Cardiac septum (tissue), 1 donor: ENCODE measurements at places on chromosomes 4 and X.

DNA sequence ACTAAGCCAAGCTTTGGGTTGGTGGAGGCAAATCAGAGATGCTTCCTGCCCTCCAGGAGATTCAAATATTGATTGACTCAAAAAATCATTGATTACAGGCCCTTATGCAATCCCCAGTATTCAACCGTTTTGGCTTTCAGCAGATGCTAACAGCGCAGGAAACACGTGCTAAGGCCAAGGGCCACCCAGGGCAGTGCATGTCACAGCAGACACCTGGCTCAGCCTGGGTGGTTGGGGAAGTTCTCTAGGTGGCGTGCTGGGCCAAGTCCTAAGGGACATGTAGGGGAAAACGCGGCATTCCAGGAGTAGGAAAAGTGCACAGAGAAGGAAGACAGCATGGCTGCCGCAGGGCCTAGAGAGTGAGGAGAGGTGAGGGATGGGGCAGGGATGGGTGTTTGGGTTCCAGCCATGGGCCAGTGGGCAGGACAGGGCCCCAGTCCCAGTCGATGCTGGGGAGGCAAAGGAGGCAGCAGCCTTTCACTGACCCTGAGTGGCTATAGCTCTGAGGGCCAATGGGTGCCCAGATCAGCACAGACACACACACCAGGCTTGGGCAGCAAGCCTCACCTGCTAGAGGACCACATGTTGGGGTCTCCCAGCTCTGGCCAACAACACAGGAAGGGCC, 239.1 kb downstream of the EVC2 start:
- peak; percentile 71 for DNase-seq

- no peak for DNase-seq
Measured at GRCh38 chr4:114495471-114495928, 103.1 kb upstream of the UGT8 start.

DNA sequence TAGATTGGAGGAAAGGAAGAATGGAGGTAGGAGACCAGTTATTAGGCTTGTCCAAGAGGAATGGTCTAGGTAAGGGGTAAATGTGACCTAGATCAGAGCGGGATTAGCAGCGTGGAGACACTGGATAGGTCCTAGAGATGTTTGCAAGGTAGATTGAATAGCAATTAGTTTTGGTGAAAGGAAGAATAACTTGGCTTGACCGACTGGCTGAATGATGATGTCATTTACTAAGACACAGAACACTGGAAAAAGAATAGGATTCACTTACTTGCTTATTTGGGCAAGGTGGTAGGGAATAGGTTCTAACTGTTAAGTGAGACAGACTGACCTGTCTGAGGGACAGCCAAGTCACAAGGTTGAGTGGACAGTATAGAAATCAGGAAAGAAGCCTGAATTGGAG, 71.3 kb downstream of the VEGFC start:
- DNase-seq: no peak

- DNase-seq: no peak
Measured at GRCh38 chr4:78166622-78167021, 109.5 kb downstream of the FRAS1 start.

- DNase-seq: no peak
Measured at GRCh38 chr4:144644368-144645101, 1.4 kb upstream of the HHIP start.

DNA sequence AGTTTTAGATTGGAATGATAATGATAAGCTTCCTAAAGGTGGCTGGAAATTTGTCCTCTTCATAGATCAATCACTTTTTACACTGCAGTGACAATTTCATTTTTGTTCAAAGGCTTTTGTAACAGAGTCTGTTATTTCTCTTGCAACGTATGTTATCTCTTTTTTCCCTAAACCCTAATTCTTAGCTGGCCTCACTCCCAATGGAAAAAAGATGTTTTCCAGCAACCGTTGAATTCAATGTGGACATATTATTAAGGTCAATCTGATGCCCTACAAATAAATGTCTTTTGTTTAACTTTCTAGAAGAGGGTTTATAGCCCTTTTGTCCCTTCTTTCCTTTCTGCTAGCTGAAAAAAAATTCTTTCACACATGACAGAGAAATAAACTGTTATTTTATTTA, 192.7 kb upstream of the NWD2 start:
- DNase-seq: no peak

- no peak for DNase-seq
Measured at GRCh38 chr4:3809451-3810110, 43.4 kb downstream of the ADRA2C start.

DNA sequence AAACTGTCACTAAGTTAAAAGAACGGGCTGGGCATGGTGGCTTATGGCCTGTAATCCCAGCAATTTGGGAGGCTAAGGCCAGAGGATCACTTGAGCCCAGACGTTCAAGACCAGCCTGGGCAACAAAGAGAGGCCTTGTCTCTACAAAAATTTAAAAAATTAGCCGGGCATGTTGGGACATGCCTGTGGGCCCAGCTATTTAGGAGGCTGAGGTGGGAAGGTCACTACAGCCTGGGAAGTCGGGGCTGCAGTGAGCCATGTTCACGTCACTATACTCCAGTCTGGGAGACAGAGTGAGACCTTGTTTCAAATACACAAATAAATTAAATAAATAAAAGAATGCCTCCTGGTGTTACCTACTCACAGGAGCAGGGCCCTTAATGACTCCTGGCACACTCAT, 69.5 kb downstream of the APBB2 start:
- no peak for DNase-seq

GRCh38 chr4:17788956-17789355, 7.5 kb upstream of the FAM184B start:
- DNase-seq: no peak

- no peak for DNase-seq
Measured at GRCh38 chr4:56388306-56388705, 1.0 kb upstream of the AASDH start.

DNA sequence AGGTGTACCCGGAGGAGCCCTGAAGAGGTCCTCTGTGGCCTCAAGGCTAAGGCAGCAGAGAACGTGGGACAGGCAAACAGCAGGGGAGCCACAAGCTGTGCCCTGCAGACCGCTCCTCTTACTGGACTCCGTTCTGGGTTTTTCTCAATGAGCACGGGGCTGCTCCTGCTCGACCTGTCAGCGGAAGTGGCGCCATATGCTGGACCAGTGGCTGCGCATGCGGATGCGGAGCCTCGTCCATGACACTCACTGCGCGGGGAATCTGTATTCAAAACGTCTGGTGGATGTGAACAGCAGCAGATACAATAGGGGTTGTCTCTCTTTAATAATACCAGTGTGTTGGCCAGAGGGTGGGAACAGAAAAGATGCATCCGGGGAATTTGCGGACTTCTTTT, 29.5 kb downstream of the REELD1 start:
- DNase-seq: no peak

GRCh38 chrX:45632506-45632905, 431.8 kb upstream of the DIPK2B start:
- no peak for DNase-seq

GRCh38 chrX:115372152-115372551, 82.6 kb downstream of the LUZP4 start:
- DNase-seq: no peak

DNA sequence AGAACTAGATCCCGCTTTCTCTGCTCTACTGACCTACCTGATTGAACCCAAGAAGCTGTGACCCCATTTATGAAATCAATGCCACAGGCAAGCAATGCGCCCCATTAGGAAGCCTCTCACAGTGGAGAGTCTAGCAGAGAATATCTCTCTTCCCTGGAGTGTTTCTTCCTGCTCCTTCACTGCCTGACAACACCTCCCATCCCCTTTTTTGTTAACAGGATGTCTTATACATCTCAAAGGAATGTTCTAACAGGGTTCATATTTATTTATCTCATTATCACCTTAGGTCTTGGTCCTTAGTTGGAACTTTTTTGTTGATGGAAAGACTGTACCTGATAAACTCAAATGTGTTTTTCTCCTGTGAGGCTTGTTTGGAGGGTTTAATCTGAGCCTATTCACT, 35.5 kb downstream of the SLIT2 start:
- no peak for DNase-seq

GRCh38 chr4:160350944-160351343, 1248.1 kb downstream of the RAPGEF2 start:
- no peak for DNase-seq

- no peak for DNase-seq
Measured at GRCh38 chrX:41407816-41408215, 39.3 kb upstream of the NYX start.

DNA sequence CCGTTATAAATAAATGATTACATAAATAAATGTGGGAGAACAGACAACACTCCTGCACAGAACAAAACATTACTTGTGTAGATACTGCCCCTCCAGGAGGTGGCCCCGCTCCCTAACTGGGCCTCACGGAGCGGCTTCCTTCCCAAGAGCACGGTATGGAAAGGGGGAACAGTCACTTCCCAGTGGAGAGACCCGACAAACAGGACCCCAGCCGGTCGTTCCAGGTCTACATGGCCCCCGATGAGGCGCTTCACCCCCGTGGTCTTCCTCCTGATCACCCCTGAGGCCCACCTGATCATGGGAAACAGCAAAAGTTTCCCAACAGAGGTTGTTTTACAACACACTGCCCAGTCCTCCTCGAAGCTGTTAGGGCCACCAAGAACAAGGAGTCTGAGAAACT, 6.6 kb upstream of the SLC6A8 start:
- DNase-seq: no peak

- DNase-seq: no peak
Measured at GRCh38 chr4:77795326-77795725, 23.8 kb downstream of the CNOT6L start.

DNA sequence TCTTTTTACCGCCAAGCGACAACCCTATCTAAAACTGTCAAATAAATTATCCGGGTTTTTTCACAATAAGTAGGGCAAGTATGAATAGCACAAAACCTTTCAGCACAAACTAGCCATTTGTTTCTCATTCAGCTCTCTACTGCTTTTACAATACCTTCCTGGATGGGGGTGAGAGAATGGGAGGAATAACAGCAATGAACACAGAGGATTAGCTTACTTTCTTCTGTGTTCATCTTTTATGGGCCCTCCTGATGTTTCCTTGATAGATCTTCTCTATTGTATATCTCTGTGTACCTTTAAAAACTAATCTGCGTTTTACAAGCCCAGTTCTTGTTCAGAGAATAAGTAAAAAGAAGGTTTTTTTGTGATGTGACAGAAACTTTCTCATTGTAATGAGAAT, 55.3 kb upstream of the APELA start:
- DNase-seq: no peak

DNA sequence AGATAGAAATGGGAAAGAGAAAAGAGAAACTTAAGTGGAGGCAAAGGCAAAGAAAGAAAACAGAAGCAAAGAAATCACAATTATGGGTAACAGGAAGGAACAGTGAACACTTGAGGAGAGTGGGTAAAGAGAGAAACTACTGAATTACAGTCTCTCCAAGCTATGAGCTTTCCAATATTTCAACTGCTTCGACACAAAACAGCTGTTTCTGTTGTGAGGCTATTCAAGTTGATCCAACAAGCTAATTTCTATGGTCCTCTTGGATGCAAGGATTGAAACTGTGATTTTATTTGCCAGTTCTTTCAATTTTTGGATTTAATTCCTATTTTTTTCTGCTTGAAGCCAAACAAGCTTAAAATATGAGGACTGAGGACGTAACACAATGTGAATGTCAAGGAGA, 80.5 kb upstream of the ADGRA3 start:
- DNase-seq: no peak

- no peak for DNase-seq
Measured at GRCh38 chr4:152091405-152091804, 330.6 kb upstream of the GATB start.

GRCh38 chrX:24081661-24082154, 27.0 kb downstream of the EIF2S3 start:
- DNase-seq: no peak

GRCh38 chr4:78650106-78651024, 98.8 kb downstream of the ANXA3 start:
- no peak for DNase-seq

GRCh38 chr4:168588916-168589531, 92.2 kb downstream of the PALLD start:
- DNase-seq: no peak

- no peak for DNase-seq
Measured at GRCh38 chr4:101968364-101968763, 177.8 kb downstream of the BANK1 start.

DNA sequence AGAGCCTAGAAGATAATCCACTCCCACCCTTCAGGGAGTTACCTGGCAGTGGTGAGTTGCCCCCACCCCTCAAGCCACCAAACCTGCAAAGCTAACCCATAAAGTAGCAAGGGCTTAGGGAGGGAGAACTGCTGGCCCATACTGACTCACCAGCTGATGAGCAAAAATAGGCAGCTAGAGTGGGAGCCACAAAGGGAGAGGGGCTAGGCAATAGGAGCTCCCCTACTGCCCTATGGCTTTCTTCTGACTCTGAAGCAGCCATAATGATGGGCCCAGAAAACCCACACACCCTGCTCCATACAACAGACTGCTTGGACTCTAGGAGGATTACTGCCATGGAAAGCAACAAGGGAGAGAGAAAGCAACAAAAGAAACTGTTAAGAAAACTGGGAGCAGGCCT, 8.0 kb downstream of the SNX12 start:
- DNase-seq: no peak

DNA sequence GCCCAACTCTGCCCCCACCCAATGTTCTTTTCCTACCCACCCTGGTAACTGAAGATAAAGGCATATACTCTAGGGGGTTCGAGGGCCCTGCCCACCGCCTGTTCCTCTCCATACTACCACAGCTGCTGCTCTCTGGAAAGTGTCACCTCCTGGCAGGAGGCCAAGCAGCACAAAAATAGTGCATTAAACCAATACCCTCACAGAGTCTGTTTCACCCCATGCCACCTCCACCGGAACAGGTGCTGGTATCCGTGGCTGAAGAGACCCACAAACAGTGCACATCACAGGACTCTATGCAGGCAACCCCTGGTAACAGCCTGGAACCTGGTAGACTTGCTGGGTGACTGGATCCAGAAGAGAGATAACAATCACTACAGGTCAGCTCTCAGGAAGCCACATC, 85.1 kb upstream of the CTSO start:
- no peak for DNase-seq

- no peak for DNase-seq
Measured at GRCh38 chr4:41160012-41160789, 54.1 kb downstream of the APBB2 start.
